ENCODE measurements at places on chromosomes 11 and 22.

DNA sequence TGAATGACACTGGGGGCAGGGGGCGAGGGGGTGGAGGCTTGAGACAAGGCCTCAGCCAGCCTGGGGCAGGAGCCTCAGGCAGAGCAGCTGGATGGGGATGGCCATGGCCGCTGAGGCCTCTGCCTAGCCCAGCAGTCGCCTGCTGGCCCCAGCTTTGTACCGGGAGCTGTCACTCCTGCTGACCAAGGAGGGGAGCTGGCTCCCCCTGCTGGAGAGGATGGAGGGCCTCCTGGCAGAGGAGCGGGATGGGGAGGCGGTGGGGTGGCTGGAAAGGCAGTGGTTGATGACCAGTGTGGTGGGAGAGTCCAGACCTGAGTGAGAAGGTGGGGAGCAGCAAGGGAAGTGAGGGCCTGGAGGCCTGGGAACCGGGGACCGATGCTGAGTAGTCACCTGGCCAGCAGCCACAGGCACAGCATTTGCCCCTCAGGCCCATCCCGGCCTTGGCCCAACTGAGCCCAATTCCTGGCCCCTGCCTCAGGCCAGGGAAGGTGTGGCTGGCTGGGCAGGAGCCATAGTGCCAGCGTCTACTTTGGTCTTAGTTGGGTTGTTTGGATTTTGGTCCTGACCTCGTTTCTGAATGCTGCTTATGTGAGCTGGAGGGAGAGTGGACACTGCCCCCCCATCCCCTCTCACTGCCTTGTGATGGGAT lies 6.0 kb upstream of the SUSD2 start:
- peak; percentile 83 for DNase-seq

- no peak for DNase-seq
These were observed 624.5 kb upstream of the CHORDC1 start for GRCh38 chr11:90847268-90847886.

DNA sequence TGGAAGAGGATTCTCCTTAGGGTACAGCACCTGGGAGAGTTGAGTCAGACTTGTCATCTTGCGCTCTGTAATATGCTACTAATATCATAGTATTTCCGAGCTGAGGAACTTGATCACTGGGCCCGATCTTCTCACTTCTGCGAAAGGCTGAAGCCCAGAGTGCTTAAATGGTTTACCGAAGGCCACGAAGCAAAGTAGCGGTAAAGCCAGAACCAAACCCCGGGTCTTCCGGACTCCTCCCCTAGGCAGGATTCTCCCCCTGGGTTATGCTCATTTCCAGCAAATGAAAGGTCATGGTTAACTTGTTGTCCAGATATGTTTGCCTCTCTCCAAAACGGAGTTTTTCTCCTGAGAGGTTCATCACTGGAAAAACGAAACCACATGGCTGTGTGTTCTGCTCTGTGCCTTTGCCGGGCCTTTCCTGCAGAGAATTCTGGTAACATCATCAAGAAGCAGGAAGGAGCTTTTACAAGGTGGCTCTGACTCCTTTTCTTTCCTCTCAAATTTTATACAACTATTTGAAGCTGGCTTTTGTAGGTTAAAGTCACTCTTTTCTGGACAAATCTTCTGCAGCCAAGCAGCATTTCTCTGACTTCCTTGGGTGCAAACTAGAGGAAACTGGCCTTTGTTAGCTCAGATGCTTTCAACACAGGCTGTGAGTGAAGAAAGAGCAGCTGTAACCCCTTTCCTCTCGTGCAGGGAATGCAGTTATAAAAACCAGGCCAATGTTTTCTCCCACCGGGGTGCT lies 35.5 kb downstream of the UBASH3B start:
- DNase-seq, result no peak

- no peak for DNase-seq
These were observed 12.8 kb downstream of the ZFP91 start for GRCh38 chr11:58591659-58592058.

GRCh38 chr22:42315392-42315756 lies 44.9 kb upstream of the TCF20 start:
- DNase-seq, result no peak

GRCh38 chr22:18066181-18066859 lies 11.5 kb upstream of the PEX26 start:
- no peak for DNase-seq

- no peak for DNase-seq
These were observed 8.5 kb upstream of the NAALADL1 start for GRCh38 chr11:65066805-65067291.

DNA sequence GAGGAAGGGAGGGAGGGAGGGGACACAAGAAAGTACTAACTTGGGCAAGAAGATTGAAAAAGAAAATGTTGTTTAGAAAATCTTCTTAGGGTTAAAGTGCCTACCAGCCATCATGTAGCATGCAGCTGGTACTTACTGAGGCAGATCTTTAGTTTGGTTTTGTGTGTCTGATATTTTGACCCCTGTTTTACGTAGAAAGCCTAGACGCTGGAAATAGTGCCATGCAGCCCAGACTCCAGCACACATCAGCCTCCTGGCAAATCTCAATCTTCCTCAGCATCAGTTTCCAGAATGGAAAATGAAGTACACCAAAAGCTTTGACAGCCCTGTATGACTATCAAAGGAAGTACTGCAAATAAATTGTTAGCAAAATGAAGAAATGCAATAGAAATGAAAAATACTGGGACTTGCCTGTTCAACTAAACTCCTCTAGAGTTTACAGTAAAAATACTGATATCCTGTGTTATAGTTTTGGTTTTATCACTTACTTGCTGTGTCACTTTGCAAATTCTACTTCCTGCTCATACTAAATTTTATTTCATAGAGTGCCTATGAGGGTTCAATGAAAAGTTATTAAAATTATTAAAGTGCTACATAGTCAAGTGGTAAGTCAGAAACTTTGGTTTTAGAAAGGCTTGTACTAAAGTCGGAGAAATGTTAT lies 7.4 kb downstream of the USP28 start:
- no peak for DNase-seq

GRCh38 chr11:123457187-123457770 lies 27.2 kb downstream of the GRAMD1B start:
- DNase-seq, result no peak

DNA sequence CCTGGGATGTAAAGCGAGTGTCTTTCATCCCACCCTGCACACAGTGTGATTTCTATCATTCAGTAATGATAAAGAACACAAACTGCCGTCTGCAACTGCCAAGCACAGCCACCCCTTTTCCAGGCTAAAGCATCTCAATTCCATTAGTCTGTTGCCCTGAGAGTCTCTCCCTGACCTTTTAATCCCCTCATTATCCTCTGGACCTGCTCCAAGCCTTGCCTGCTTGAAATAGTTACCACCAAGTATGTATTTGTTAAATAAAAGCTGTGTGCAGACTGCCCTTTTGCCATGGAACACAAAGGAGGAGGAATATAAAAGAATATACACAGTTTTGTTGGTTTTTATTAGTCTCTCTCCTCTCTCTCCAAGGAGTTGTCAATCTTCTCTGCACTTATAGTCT lies 13.0 kb downstream of the GRAP2 start:
- no peak for DNase-seq

DNA sequence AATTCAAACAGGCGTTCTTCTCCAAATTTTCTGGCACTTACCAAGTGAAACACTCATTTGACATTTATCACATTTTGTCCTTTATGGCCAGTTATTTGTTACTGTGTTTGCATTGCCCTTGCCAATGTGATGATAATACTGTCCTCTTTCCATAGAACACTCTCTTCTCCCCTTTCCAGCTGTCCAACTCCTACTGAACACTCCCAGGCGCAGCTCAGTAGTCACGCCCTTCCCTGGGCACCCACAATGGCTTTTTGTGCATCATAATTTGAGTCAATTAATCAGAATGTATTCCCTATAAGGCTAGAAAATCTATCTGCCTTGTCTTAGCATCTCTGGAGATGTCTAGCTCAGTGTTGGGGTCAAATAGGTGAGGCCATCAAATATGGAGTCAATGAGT lies 21.2 kb upstream of the B3GAT1 start:
- no peak for DNase-seq

- peak; percentile 66 for DNase-seq
These were observed 14.9 kb upstream of the CCDC73 start for GRCh38 chr11:32809313-32809712.

- DNase-seq, result no peak
These were observed 1.1 kb upstream of the VSIG2 start for GRCh38 chr11:124753205-124753604.

DNA sequence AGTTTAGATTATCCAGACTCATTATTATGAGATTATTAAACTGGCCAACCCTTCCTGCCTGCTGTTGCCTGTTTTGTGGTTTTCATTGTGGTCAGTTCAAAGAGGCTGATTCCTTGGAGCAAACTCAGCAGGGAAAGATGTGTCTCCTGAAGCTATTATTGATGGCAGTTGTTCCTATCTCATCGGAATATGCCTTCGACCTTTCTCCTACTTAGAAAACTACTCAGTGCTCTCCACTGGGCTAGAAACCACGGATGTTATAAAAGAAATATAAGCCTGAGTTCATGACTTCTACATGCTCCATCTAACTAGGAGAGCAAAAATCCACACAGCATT lies 80.2 kb upstream of the NAV2 start:
- DNase-seq, result no peak

DNA sequence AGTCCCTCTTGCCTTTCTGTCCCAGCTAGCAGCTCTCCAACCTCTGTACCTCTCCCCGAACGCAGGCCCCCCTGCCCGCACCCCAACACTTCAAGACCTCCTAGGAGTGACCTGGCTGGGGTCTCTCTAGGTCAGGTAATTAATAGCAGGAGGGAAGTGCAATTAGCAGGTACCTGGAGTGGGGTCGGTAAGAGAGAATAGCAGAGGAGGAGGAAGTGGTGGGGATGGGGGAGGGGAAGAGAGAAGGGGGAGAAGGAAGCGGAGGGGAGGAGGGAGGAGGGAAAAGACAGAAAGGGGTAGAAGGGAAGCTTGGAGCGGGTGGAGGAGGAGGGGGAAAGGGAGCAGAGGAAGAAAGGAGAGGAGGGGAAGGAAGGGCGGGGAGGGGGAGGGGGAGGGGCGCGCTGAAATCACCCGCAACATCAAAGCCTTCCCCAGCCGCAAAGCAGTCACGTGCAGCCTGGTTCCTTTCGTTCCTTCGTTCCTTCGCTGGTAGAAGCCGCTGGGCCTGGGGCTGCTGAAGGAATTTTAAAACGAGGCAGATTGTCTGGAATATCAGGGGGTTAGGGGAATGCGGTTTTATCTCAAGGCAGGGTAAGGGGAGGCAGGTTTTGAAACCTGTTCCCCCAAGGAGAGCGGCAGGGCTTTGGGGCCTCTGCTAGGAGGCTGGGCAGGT lies 29.3 kb upstream of the TCF20 start:
- no peak for DNase-seq

DNA sequence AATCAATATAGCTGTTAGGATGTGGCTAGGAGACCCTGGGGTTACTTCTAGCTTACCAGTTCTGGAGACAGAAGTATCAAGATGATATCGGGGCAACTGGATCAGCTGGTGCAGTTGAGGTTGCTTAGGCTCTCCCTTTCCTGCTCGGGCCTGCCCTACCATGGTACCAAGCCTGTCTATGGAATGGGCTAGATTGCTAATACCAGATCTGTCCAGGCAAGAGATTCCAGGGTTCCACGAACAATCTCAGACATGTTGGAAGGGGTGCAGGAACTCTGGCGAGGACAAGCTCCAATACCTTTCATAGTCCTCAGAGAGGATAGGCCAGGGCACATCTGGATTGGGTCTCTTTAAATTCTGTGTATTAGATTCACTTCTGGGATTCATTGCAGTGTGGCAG lies 53.8 kb downstream of the ADM start:
- DNase-seq, result no peak

DNA sequence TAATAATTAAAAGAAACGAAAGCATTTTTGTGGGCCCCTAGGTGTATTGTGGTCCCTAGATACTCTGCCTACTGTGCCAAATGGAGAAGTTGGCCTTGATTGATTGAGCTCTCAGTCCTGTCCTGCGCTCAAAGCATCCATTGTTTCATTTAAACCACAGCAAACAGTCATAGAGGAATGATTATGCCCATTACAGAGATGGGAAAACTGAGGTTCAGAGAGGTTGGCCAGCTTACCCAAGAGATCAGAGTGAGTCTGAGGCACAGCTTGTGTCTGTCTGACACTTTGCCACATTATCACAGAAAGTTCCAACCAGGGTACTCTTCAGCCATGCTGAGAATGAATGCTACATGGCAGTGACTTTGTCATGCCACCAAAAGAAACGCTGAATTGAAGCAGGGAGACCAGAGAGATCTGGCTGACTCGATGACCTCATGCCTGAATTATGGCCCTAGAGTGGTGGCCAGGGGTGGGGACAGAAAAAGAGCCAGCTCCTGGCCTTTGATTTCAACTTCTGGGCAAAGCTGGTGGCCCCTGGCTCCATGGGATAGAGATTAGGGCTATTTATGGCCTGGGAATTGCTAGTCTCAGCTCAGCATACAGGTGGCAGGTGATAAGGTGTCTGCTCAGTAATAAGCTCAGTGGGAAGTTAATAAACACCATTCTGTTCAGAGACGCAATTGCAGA lies 180.5 kb downstream of the MIAT start:
- no peak for DNase-seq

GRCh38 chr22:40679964-40680818 lies 907 bp downstream of the MCHR1 start:
- DNase-seq, result no peak

DNA sequence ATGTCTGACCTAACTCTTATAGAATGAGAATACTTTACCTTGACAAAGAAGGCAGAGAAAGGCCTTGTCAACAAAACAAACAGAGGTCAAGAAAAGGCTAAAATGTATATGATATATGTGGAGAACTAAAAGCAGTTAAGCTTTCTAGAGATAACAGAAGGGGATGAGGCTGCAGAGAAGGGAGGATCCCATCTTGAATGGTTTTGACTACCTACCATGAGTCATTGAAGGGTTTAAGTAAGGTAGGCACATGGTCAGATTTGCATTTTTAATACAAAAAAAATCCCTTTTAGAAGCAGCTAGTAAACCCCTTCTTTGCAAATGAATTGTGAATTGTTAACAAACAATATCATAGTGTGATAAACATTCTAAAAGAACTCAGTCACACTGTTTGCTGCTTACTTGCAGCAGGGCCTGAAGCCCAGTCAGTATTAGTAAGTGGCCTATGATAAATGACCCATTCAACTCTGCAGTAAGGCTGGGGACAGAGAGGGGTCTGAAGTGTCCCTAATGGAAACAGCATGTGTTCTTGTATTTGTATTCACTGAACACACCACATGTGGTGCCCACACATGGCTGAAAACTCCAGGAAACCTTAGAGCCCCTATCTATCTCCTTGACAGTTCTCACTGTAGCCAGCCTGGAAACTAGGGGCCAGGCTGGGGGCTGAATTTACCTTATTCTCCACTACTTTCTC lies 328.8 kb upstream of the PITPNB start:
- DNase-seq, result no peak

GRCh38 chr11:91219535-91219934 lies 996.7 kb upstream of the CHORDC1 start:
- DNase-seq, result no peak

DNA sequence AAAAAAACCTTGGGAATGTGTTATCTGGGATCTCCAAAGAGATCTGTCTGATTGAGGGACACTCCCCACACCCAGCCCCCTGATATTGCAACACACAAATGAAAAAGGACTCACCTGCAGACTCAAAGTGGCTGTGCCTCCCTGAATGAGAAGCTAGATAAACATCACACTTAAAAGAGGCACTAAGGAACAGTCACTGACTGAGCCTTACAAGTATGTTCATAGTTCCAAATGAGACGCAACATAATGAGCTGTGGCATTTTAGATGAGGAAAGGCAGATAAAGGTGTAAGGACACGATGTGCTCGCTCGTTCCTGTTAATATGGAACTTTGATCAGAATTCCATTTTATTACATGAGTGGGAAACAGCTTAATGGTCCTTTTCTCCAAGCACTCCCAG lies 21.0 kb upstream of the CFAP300 start:
- DNase-seq, result no peak
